ENCODE measurements at places on chromosomes 16 and 17. TPM values are rescaled to one million over a fixed set of nuclear protein-coding genes. Genes with fewer than 3 reads are reported as not detected.

GRCh38 chr16:66568355-66568754, 2.1 kb downstream of the CMTM1 start:
- DNase-seq = no peak

GRCh38 chr16:31428638-31429247, 583 bp upstream of the COX6A2 start:
- no peak for DNase-seq

DNA sequence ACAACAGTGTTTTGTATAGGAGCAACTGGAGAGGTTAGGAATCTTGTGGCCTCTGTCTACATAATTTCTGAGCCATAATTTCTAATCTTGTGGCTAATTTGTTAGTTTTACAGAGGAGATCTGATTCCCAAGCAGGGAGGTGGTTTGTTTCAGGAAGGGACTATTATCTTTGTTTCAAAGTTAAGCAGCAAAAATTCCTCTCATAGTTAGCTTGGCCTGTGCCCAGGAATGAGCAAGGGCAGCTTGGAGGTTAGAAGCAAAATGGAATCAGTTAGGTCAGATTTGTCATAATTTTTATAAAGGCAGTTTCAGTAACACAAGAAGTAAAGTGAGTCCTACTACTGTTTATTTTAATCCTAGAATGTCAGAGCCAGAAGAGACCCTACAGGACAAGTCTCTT, 2.0 kb upstream of the RDM1 start:
- DNase-seq = no peak

- peak; percentile 29 for DNase-seq
Observed at GRCh38 chr17:34391241-34391640, 28.2 kb upstream of the CCL1 start.

The TNP2 gene
- total RNA-seq = not detected

The LLGL2 gene
- total RNA-seq = 90.4 TPM

The KANSL1 gene
- 114 TPM for total RNA-seq

The SLFN12 gene
- 14.5 TPM for total RNA-seq

The KRTAP4-6 gene
- not detected for total RNA-seq
